Activated T-cell treated with anti-CD3 and anti-CD28 coated beads, Interleukin-2, amount 50 U/mL, for 1 hour (primary cell): ENCODE measurements at places on chromosomes 16 and 17.
A peak's percentile ranks its signal among the peaks of the same experiment; 100 is the strongest.

DNA sequence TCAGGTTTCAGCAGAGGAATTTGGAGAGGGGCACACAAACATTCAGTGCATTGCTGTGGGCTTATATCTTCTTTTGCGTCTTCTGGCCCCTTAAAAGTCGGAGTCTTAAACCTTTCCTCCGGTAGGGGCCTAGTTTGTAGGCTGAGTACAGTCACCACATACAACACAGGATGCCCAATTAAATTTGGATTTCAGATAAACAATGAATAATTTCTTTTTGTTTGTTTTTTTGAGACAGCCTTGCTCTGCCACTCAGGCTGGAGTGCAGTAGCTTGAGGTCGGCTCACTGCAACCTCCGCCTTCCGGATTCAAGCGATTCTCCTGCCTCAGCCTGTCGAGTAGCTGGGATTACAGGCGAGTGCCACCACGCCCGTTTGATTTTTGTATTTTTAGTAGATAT, 26.7 kb upstream of the ADORA2B start:
- DNase-seq = no peak

- DNase-seq = no peak
Observed at GRCh38 chr17:61414141-61414935, 14.7 kb downstream of the TBX2 start.

- no peak for DNase-seq
Observed at GRCh38 chr17:6471531-6472465, 27.5 kb downstream of the PIMREG start.

GRCh38 chr17:80439499-80439898, 24.5 kb downstream of the ENDOV start:
- no peak for DNase-seq

DNA sequence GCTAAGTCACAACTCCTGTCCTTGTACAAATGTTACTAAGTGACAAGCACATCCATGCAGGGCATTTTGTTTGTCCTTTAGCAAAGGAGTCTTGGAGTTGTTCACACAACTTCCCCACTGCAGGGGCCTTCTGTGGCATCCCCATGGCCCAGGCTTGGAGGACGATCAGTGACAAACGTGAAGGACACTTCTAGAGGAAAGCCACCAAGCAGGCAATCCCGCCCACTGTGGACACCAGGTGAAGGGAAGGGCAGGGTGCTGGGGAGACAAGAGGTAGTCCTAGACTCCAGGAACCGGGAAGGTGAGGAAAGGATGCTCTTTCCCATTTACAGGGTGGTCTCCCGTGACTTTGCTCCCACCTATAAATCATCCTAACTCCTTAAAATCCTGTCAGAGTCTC, 4.1 kb downstream of the WDR45B start:
- no peak for DNase-seq

- peak; percentile 34 for DNase-seq
Observed at GRCh38 chr16:2858245-2859025, 465 bp upstream of the PRSS22 start.

GRCh38 chr17:63356337-63356757, 89.8 kb downstream of the CYB561 start:
- DNase-seq = no peak

DNA sequence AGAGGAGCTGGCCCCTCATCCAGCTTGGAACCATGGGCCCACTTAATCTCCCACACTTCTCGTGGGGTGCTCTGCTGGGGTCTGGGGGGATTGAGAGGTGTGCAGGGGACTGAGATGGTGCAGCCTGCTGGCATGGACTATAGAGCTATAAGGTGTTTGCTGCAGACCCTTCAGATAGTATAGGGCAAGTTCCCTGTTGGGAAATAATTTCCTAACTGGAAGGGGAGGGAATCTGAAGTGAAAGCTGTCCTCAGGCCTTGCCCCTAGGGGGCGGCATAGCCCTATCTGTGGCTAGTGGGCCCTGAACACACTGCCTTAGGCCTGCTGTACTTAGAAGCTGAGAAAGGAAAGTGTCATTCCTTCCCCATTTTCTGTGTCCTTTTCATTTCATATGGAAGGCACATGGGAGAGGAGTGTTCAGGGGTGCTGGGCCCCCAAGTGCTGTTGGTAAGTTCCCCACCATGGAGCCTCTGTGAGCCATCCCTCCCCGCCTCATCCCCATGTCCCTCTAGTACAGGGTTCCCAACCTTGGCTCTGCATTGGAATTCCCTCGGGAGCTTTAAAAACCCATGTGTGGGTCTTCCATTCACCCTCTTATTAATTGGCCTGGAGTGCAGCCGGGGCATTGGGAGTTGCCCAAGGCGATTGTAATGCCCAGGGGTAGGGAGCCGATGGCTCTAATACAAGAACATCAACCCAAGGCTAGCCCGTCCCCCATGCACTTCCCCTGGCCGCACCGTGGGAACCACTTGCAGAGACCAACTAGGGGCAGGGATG, 19.7 kb downstream of the GOSR2 start:
- peak; percentile 55 for DNase-seq

GRCh38 chr16:70380248-70380918, 33.7 kb downstream of the DDX19A start:
- DNase-seq = peak; percentile 69

- peak; percentile 52 for DNase-seq
Observed at GRCh38 chr16:31202414-31203375, at the start of gene PYCARD. TSS of gene PYCARD (minus strand) at chr16:31202760. CDS start at chr16:31202690, 70 bp downstream.

DNA sequence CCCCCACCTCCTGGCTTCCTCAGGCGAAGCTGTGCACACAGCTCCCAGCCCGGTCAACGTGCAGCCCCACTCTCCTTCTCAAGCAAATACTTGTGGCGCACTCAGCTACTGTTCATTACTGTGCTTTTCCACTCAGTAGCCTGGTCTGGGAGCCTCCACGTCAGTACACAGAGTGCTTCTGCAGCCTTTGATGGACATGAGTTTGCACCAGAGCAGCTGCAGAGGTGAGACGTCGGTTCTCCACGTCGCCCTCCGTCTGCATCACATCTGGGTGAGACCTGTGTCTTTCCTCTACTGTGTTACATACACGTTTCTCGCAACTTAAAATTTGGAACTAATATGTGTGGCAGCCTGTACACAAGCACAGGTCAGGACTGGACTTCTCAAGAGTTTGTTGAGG, 334.3 kb downstream of the C16orf95 start:
- no peak for DNase-seq

DNA sequence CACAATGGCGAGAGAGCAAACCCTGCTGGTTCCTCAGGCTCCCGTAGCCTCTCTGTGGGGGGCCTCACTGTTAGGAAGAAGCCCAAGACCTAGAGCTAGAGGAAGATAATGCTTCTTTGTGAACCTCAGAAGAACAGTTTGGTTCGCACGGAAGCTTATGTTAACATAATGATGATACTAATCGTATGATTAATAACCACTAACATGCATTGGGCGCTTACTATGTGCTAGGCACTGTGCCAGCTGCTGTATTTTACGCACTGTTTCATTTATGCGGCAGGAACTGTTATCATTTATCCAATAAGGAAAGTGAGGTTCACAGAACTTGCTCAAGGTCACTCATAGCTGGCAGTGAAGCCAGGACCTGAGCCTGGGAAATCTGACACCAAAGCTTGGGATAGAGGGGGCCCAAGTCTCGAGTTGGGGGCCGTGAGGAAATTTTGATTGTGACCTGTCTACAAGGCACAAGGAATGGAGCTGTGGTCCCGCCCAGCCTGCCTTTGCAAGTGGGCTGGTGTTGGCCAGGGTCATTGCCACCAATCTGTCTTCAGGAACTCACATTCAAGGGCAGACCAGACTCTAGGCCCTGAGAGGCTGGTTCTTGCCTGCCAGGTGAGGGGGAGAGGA, 6.8 kb downstream of the PRCD start:
- no peak for DNase-seq

GRCh38 chr16:1019231-1020090, 37.9 kb downstream of the SOX8 start:
- no peak for DNase-seq

DNA sequence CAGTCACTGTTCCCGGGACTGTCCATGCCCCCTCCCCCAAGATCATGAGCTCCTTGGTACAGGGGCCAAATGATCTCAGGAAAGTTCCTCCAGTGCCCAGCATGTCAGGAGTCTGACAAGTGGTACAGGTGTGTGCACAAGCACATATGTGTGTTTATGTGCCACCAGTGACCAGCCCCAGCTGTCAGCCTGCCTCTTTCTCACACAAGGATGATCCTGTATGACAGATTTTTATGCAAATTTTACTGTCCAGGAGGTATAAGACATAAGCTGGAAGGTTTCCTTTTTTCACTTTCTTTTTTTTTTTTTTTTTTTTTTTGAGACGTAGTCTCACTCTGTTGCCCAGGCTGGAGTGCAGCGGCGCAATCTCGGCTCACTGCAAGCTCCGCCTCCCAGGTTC, 31.4 kb upstream of the GFOD2 start:
- no peak for DNase-seq

GRCh38 chr16:22653876-22654275, 143.2 kb downstream of the NPIPB5 start:
- DNase-seq = no peak

DNA sequence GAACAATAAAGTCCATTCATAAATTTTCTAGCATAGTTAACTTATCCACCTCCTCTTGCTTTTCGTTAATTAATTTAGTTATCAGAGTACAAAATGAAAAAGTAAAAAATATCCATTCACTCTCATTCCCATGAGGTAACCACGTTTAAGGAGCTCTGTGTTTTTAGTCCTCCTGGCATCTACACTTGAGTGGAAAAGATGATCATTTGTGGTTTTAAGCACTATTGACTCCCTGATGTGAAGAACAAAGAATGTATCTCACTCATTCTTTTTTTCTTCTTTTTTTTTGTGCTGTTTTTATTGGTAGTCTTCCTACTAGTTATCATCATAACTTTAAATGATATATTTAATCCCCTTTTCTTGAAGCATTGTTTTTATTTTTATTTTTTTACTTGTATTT, 26.1 kb downstream of the QPRT start:
- DNase-seq = no peak

DNA sequence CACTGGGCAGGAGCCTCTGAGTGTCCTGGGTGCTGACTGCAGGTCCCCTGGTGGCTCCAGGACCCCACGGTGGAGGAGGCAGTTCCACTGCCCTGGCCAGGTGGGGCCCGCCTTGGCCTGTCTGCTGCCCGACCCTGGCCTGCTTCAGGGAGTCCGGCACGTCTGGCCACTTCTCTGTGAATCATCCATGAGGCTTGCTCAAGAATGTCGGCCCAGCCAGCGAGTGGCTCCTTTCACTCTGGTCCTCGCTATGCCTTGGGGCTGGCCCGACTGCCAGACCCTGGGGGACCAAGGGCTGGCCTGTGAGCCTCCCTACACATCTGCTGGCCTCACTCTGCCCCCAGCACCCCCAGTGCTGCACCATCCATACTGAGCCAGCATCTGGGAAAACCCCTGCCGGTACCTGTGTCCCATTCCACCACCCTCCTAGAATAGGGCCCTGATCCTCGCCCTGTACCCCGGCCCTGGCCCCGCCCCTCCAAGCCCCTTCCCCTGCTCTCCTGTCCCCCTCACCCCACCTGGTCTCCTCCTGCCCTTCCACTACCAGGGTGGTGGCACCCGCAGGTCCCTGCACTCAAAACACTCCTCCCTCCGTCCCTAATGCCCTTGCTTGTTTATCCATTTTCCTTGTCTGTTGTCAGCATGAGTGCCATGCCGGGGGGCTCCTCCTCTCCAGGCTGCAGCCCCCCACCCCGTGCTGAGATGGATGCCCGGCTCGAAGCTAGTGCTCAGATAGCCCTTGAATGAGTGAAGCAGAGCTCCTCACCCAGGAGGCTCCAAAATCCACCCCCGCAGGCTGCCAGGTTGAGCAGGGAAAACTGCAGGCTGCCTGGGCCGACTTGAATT, 35.5 kb downstream of the ADCY7 start:
- DNase-seq = peak; percentile 16

DNA sequence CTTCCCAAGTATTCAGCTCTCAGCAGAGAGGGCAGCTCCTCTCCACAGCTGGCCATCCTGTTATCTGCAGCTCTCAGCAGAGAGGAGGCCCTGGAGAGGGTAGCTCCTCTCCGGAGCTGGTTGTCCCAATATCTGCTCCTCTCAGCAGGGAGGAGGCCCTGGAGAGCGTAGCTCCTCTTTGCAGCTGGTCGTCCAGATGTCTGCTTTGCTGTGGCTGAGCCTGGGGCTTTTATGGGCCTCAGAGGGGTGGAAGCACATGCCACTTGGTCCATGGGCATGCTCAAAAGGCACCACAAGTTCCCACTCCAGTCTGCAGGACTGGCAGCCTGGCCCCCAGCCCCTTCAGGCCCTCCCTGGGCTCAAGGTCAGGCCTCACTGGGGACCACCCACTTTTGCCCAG, 314.3 kb downstream of the KCNJ2 start:
- no peak for DNase-seq

DNA sequence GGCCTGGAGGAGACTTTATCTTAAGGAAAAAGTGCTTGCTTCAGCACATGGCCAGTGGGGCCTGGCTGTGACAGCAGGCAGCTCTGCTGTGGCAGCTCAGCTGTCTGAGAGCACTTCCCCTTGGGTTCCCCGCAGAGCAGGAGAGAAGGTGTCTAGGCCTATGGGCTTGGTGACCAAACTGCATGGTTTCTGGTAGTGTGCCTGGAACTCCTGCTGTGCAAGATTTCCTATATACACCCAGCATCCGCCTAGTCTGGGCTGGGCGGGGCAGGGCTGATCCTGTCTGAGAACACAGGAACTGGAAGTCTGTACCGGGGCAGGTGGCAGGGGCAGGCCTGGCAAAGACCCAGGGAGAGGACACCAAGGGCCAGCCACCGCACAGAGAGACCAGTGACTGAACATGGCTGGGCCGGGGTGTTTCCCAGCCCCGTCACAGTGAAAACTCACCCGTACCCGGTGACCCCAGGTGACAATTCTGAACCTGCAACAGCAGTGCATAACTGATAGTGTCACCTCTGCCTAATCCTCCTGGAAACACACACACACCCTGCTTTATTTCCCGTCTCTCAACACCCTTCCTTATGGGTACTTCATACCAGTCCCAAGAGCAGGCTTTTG, 39.3 kb downstream of the CHD9 start:
- DNase-seq = peak; percentile 29

- no peak for DNase-seq
Observed at GRCh38 chr17:7767405-7768021, 50.0 kb downstream of the DNAH2 start.

GRCh38 chr17:53353919-53354351, 468.8 kb upstream of the KIF2B start:
- DNase-seq = no peak
